ENCODE measurements at places on chromosomes 4 and X.

DNA sequence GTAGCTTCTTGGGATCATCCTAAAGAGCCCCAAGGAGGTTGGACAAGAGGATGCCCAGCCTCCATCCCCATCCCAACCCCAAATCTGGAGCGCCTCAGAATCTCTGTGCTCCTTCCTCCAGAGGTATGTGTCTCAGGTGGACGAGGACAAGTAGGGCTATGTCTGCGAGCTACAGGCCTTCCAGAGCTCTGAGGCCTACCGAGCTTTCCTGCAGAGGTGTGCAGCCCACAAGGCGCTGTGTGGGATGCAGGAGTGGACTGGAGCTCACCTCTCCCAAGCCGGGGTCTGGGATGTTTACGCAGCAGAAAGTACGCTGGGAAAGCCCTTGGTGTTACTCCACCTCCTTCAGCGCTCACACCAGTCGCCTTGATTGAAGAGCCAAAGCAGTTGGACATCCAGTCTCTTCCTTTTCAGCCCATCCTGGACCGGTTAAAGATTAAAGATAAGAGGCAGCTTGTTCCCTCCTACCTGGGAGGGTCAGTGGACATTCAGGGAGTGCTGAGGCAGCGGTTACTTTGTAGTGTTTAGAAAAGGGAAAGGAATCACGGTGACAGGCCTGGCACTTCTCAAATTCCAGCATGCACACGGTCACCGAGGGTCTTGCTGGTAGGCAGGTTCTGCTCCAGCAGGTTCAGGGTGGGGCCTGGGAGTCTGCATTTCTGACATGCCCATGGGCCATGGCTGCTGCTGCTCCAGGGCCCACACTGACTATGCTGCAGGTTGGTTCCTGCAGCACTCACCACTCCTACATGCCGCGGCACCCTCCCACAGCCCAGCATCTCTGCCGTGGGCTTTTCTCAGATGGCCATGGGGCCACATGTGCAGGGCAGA is 29.5 kb upstream of the JAKMIP1 start:
- no peak for DNase-seq

- no peak for DNase-seq
Observed at GRCh38 chr4:149264093-149264733, 551.4 kb downstream of the IQCM start.

- DNase-seq, result no peak
Observed at GRCh38 chr4:176791591-176792325, 964 bp downstream of the VEGFC start.

GRCh38 chr4:23728393-23728792 is 161.5 kb downstream of the PPARGC1A start:
- no peak for DNase-seq

DNA sequence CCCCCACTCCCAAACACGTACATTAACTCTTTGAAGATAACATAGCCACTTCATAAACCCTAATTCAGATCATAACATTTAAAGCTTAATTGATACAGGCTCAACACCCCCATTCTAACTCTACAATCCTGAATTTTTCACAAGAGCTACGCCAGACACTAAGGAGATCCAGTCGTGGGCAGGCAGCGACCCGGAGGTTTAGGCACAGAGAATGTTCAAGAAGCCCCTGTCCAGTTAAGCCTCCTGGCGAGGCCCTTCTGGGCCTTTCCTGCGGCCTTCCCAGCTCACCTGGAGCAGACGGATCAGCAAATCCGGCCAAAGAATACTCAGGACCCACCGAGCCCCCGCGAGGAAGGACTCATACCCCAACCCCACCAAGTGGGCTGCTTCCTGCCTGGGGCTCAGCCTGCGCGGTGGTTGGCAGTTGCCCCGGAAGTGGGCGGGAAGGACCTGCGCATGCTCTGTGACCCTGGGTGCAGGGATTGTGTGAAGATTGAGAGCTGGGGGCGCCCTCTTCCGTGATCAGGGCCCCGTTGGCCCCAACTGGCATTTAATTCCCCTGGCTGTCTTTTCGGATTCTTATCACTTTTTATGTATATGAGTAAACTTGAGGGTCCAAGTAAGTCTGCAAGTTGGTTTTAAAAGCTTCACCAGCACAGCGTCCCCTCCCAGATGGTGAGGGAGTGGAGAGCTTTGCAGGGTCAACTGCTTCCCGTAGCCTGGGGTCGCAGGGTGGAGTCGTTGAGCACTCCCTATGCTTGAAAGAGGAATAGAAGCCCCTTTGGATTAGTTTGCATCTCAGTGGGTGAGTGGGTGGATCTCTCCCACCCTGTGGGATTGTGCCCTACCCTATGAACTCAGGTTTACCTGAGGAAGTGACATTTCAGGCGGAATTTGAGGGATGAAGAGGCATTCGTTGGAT is at the start of gene TRIM61:
TRIM61 (minus strand) TSS at position 415 of the 922 bp plus-strand sequence. CDS start 7,655 bp downstream, outside the sequence.
- DNase-seq, result no peak

- no peak for DNase-seq
Observed at GRCh38 chr4:73776321-73776729, 36.0 kb downstream of the CXCL8 start.

DNA sequence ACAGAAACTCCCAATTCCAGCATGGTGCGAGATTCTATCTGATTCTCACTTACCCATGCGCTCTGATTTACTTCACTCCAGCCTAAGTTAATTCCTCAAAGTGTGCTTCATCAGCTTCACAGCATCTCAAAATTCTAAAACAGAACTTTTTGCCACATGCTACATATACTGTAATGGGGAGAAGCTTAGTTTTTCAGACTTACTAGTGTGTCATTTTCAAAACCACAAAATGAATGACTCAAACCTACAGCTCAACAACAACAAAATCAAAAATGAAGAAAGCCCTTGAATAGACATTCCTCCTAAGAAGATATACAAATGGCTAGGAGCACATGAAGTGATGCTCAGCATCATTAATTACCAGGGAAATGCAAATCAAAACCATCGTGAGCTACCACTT is 14.9 kb downstream of the IRF2 start:
- no peak for DNase-seq

- no peak for DNase-seq
Observed at GRCh38 chrX:65600106-65600505, 65.5 kb upstream of the LAS1L start.

DNA sequence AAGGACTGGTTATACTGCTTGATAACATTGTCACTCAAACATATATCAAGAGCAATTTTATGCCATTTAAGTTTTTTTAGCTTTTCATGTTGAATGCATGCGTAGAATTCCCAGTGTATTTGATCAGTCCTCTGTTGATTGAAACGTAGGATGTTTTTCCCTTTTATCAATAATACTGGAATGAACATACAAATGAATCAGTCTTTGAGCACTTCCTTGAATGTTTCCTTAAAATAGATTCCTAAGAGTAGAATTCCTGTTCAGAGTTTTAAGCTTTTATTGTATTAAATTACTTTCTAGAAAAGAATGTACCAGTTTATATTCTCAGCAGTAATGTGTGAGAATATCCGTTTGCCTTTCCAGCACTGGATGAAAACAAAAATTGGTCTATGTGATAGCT is 37.8 kb downstream of the ADD1 start:
- no peak for DNase-seq
